ENCODE measurements at places on chromosomes 3 and 15.

DNA sequence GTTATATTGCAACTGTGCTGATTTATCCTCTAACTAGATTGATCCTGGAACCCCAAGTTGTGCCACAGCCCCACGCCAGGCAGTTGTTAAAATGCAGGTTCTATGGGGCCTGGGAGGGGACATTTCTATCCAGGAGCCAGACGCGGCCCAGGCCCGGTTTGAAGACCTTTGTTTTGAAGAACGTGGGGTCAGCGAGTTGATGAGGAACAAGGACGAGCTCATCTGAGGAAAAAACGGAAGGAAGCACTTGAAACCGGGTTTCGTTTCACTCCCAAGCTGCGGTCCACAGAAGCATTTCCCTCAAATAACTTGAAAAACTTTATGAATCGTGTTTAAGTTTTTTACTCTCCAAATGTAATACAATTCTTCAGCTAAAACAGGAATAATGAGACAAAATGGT lies 76.4 kb downstream of the CHSY1 start:
- DNase-seq = no peak

- no peak for DNase-seq
Measured at GRCh38 chr15:88890495-88890894, 4.8 kb downstream of the HAPLN3 start.

GRCh38 chr3:105798381-105798934 lies 70.4 kb downstream of the CBLB start:
- DNase-seq = no peak

DNA sequence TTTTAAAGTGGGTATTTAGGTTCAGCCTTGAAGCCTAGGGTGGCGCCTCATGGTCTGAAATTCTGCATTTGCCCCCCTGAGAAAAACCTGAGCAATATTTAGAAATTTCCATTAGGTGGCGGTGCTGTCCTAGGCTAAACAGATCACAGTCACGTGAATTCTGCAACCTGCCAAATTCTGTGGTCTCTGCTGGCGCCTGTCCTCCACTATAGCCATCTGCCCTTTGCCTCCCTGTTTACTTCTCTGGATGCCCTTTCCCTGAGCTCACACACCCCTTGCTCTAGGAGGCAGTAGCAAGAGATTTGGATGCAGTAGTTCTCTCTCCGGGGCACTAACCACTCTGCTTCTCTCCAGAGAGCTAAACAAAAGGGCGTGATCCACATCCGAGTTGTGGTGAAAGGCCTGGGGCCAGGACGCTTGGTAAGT lies 9.1 kb downstream of the MRPS11 start:
- DNase-seq = peak; percentile 74

GRCh38 chr3:170383567-170383966 lies 26.1 kb downstream of the SKIL start:
- DNase-seq = peak; percentile 42

DNA sequence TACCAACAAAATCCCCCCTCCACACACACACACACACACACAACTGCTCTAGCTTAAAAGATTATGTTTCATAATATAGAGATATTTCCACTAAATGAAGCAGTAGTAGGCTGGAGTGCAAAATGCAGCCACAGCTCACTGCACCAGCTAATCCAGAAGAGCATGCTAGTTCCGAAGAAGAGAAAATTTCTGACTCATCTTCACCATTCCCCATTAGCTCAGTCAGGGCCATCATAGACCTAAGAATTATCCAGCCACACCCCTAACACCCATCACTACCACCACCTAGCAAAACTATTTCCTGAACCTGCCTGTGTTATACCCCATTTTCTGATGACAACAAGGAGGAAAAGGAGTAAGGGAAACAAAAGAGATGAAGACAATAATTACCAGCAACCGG lies 67.1 kb upstream of the UBE2E2 start:
- no peak for DNase-seq

DNA sequence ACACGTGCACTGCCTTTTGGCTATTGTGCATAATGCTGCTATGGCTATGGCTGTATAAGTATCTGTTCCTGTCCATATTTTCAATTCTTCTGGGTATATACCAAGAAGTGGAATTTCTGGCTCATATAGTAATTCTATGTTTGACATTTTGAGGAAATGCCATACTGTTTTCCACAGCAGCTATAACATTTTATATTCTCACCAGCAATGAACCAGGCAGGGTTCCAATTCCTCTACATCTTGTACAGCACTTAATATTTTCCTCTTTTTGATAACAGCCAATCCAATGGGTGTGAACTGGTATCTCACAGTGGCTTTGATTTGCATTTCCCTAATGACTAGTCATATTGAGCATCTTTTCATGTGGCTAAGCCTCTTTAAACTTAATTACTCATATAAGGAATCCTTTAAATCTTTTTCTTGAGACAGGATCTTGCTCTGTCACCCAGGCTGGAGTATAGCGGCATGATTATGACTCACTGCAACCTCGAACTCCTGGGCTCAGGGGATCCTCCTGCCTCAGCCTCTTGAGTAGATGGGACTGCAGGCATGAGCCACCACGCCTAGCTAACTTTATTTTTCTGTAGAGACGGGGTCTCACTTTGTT lies 38.1 kb upstream of the IGDCC4 start:
- DNase-seq = no peak

- DNase-seq = no peak
Measured at GRCh38 chr15:76529911-76530310, 193.3 kb downstream of the ISL2 start.

Measured in fibroblast of the aortic adventitia (primary cell).